ENCODE measurements at places on chromosomes 13 and 19. TPM values are rescaled to one million over a fixed set of nuclear protein-coding genes. Genes with fewer than 3 reads are reported as not detected.

GRCh38 chr13:110251193-110251819 is 55.7 kb downstream of the COL4A1 start:
- H3K4me3 ChIP-seq, result no peak overlapping the region
- no peaks in the 10 kb centered on the region for H3K36me3 ChIP-seq
- peak overlapping the region; percentile 76 for H3K27ac ChIP-seq
- no peaks in the 10 kb centered on the region for H3K4me1 ChIP-seq
- no peaks in the 10 kb centered on the region for H3K27me3 ChIP-seq

- no peak overlapping the region for H3K27ac ChIP-seq
- no peaks in the 10 kb centered on the region for H3K27me3 ChIP-seq
- no peak for DNase-seq
- no peaks in the 10 kb centered on the region for H3K4me1 ChIP-seq
- no peak overlapping the region for H3K4me3 ChIP-seq
Measured at GRCh38 chr19:42370068-42370520, 20.0 kb downstream of the CNFN start.

DNA sequence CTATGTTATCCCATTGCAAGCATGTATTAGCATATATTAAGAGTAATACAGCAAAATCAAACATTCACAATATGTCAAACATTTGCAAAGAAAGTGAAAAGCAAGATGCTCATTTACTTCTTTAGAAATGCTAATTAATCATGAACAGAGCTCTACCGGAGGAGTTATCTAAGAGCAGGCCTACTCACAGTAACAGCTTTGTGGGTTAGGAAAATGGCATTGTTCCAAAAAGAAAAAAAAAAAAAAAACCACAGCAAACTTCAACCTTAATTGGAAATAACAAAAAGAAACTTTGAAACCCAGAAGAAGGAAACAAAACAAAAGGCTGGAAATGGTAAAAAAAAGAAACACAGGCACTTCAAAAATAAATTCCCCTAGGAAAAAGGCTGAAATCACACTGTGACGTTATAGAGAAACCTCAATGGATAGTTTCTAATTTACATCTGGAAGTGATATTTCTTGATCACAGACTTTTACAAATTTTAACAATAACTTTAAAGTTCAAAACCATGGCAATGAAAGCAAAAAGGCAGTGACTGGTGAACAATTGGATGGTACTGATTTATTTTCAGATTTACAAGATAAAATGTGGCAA is 1236.8 kb upstream of the SPRY2 start:
- DNase-seq, result no peak
- H3K27me3 ChIP-seq, result no peaks in the 10 kb centered on the region
- no peaks in the 10 kb centered on the region for H3K36me3 ChIP-seq
- H3K4me3 ChIP-seq, result no peak overlapping the region
- no peaks in the 10 kb centered on the region for H3K4me1 ChIP-seq

DNA sequence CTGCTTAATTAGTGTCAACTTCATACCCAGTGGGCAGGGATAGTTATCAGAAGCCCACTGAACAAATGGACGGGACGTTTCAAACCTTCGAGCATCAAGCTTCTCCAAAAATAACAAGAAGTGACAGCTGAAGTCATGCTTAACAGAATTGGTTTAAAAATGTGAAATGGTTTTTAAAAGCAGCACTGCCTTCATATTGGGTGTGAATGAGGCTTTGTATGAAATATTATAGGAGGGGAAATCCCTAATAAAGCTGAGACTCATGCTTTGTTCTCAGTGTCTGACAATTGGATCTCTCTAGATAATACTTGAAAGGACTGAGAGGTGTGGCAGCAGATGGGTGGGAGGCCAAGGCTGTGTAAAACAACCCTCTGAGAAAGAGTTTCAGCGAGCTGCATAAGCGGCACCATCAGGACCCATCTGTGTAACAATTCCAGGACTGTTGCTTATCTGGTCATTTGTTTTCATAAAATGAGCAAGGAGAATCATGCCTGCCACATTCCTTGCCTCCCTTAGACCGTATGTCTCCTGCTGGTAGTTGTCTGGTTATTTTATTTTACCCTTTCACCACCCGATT is 667.7 kb downstream of the DIAPH3 start:
- H3K36me3 ChIP-seq, result no peaks in the 10 kb centered on the region
- no peak for DNase-seq
- H3K27me3 ChIP-seq, result no peaks in the 10 kb centered on the region
- no peak overlapping the region for H3K4me3 ChIP-seq

- no peaks in the 10 kb centered on the region for H3K27me3 ChIP-seq
- peaks cover 6% of the 10 kb centered on the region for H3K4me1 ChIP-seq
- no peaks in the 10 kb centered on the region for H3K36me3 ChIP-seq
- no peak for DNase-seq
- no peak overlapping the region for H3K4me3 ChIP-seq
- no peak overlapping the region for H3K27ac ChIP-seq
Measured at GRCh38 chr19:42531313-42531712, 3.0 kb upstream of the CEACAM1 start.

GRCh38 chr13:24922387-24922744 is 158.4 kb downstream of the RNF17 start:
- H3K27ac ChIP-seq, result peak overlapping the region; percentile 91
- no peaks in the 10 kb centered on the region for H3K4me1 ChIP-seq
- H3K27me3 ChIP-seq, result no peaks in the 10 kb centered on the region
- H3K4me3 ChIP-seq, result peak overlapping the region; percentile 75

- H3K27ac ChIP-seq, result no peak overlapping the region
- no peak for DNase-seq
- no peaks in the 10 kb centered on the region for H3K4me1 ChIP-seq
- no peaks in the 10 kb centered on the region for H3K36me3 ChIP-seq
- H3K27me3 ChIP-seq, result no peaks in the 10 kb centered on the region
Measured at GRCh38 chr13:42795666-42796065, 14.3 kb downstream of the FAM216B start.

GRCh38 chr19:52444506-52444905 is 8.8 kb upstream of the ZNF578 start:
- no peak overlapping the region for H3K27ac ChIP-seq
- no peak overlapping the region for H3K4me3 ChIP-seq
- no peaks in the 10 kb centered on the region for H3K4me1 ChIP-seq
- H3K36me3 ChIP-seq, result peaks cover 3% of the 10 kb centered on the region
- DNase-seq, result no peak

DNA sequence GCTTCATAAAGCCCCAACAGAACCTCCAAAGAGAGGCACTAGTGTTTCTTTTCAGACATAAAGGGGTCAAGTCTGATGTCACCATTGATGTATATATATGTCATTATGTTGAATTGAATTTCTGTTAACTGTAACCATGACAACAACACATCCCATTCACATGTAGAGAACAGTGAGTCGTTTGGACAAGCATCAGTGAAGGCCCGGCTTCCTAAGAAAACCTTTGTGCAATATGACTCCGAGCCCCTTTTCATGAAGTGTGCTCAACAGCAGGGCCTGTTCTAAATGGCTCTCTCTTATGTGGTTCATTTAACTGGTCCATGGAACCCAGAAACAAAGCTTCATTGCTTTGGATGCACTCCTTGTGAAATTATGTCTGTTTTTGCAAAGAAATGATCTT is 67.2 kb upstream of the UBL3 start:
- peaks cover 4% of the 10 kb centered on the region for H3K4me1 ChIP-seq
- H3K27me3 ChIP-seq, result no peaks in the 10 kb centered on the region
- no peak overlapping the region for H3K4me3 ChIP-seq
- no peak overlapping the region for H3K27ac ChIP-seq
- H3K36me3 ChIP-seq, result no peaks in the 10 kb centered on the region

DNA sequence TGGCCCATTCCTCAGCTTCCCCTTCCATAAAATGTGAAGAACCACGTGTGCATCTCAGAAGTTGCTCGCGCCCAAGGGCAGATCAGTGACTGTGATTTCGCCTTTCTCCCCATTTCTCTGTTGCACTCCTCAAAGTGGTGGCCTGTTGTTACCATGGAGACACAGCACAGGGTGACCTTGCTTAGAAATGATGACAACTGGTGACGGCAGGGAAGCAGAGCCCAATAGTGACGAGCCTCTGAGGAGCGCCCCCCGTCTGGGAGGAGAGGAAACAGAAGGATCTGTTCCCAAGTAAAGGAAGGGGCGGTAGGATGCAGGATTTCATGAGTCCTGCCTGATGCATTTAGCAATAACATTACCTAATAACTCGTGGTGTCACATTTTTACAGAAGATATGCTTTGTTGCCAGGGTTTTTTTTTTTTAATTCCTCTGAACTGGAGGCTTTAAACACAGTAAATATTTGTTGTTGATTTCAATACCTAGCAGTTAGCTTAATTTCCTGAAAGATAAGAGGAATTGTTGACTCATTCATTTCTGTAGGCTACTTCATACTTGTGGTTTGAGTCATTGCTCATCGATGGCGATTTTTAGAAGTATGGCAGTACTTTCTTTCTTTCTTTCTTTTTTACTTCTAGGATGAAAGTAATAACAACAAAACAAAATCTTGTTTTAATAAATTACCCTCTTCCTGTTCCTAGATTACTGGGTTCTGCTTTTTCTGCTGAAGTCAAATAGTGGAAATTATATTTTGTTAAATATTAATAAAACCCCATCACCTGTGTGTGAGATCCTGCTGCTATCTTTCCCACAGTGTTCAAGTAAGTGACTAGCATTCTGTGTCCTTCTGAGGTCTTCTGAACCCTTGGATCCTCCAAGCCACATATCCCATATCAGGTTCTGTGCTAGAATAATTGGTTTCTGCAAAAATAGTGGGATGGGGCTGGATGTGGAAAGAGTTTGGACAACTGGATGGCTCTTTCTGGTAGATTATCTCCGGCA is 36.0 kb downstream of the MBNL2 start:
- DNase-seq, result no peak
- H3K27ac ChIP-seq, result peak overlapping the region; percentile 90
- peaks cover 12% of the 10 kb centered on the region for H3K4me1 ChIP-seq
- no peak overlapping the region for H3K4me3 ChIP-seq
- no peaks in the 10 kb centered on the region for H3K27me3 ChIP-seq

DNA sequence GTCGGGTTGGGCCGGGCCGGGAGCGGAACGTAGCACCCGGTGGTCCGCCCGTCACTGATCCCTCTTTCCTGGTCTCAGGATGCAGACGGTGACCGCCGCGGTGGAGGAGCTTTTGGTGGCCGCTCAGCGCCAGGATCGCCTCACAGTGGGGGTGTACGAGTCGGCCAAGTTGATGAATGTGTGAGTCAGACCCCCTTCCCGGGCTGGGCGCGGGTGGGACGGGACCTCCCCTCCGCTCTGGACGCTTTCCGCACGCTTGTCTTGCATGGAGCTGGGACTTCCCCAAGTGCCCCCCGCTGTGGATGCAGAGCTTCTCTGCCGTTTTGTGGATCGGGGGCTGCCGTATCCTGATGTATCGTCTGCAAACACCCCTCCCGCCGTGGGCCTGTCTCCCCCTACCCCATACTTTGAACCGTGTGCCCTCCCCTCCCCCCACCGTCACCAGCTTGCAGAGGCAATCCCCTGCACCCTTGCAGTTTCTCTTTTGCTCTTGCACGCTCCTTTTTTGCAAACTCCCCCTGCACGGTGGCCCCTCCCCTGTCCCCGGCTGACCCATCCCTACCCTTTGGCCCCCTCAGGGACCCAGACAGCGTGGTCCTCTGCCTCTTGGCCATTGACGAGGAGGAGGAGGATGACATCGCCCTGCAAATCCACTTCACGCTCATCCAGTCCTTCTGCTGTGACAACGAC is 669 bp downstream of the GADD45B start:
- no peaks in the 10 kb centered on the region for H3K4me1 ChIP-seq
- DNase-seq, result no peak

GRCh38 chr19:47377208-47377701 is 28.1 kb downstream of the DHX34 start:
- H3K27ac ChIP-seq, result peak overlapping the region; percentile 80
- no peak overlapping the region for H3K4me3 ChIP-seq
- H3K27me3 ChIP-seq, result no peaks in the 10 kb centered on the region
- no peak for DNase-seq

DNA sequence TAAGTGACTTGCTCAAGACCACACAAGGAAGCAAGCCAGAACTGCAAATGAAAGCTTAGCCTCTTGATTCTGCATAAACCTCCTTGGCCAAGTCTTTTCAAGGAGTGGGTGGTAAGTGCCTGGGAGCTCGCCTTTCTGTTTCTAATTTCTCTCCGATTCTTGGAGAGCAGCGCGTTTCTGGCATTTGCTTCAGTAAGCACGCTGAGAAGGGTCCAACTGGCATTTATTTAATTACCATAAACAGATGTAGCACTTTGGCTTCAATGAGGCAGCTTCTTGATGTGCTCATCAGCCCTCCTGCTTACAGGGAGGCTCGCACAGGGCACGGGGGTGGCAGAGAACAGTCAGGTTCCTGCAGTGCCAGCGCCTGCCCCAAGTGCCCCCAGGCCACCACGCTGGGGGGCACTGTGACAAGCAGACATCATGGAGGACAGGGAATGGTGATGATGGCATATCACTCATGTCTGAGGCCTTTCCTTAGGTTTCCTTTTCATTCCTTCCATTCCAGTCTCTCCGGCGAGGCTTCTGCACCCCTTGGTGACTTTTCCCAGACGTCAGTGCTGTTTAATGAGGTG is 13.3 kb downstream of the SIAH3 start:
- H3K4me3 ChIP-seq, result no peak overlapping the region
- H3K4me1 ChIP-seq, result peaks cover 12% of the 10 kb centered on the region
- DNase-seq, result no peak
- H3K27me3 ChIP-seq, result no peaks in the 10 kb centered on the region
- H3K36me3 ChIP-seq, result no peaks in the 10 kb centered on the region

DNA sequence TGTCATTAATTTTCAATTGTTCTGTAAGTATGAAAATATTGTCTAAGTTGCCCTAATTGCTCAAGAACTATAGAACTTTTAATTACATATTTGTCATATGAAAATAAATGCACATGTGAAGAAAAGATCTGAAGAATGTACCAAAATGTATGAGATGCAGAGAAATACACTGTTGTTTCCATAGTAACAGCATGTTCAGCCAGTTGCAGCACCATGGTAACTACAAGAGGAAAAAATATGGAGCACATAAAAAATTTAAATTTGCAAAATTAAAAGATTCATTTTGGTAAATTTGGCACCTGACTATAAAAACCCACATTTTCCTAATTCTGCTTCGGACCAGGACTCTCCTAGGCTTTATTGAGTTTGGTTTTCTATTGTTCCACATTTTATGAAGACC is 1170.0 kb upstream of the MIR17HG start:
- no peak overlapping the region for H3K4me3 ChIP-seq
- H3K27ac ChIP-seq, result no peak overlapping the region
- no peaks in the 10 kb centered on the region for H3K27me3 ChIP-seq
- H3K4me1 ChIP-seq, result no peaks in the 10 kb centered on the region

DNA sequence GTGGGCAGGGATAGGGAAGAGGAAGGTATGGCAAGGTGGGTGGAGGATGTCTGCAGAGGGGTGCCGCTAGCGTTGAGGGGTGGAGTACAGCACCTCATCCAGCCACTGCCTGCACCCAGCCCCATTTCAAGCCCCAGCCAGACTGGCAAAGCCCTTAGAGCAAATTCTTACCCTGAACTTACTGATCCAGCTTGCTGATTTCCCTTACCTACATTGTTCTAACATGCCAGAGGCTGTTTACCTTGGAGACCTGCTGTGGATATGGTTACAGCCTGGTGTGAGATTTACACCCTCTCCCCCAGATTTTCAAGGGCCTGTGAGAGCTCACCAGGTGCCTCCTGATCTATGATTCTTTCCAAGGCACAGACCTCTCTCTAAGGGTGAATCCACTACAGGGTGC is 86.0 kb downstream of the ZNF726 start:
- no peaks in the 10 kb centered on the region for H3K27me3 ChIP-seq
- no peaks in the 10 kb centered on the region for H3K4me1 ChIP-seq
- H3K27ac ChIP-seq, result no peak overlapping the region
- no peak overlapping the region for H3K4me3 ChIP-seq
- no peaks in the 10 kb centered on the region for H3K36me3 ChIP-seq
- no peak for DNase-seq

The WASF3 gene
- total RNA-seq, result 19.3 TPM

The BEST2 gene
- total RNA-seq, result not detected

Data from breast epithelium (tissue), 4 donors.